ENCODE measurements at places on chromosomes 4 and X.

- DNase-seq, result no peak
Observed at GRCh38 chrX:20015945-20016615, 25.2 kb upstream of the BCLAF3 start.

- no peak for DNase-seq
Observed at GRCh38 chr4:151198748-151199147, 78.2 kb upstream of the PRSS48 start.

GRCh38 chr4:155941085-155941790 is 12.4 kb downstream of the CTSO start:
- no peak for DNase-seq

DNA sequence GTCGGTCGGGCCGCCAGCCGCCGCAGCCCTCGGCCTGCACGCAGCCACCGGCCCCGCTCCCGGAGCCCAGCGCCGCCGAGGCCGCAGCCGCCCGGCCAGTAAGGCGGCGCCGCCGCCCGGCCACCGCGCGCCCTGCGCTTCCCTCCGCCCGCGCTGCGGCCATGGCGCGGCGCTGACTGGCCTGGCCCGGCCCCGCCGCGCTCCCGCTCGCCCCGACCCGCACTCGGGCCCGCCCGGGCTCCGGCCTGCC is 213 bp downstream of the NFKB1 start:
- DNase-seq, result no peak

- DNase-seq, result no peak
Observed at GRCh38 chr4:56844802-56845580, 23.5 kb upstream of the SPINK2 start.

GRCh38 chr4:69147334-69147733 is 51.1 kb downstream of the UGT2B7 start:
- DNase-seq, result no peak

- no peak for DNase-seq
Observed at GRCh38 chr4:158704274-158704673, 18.9 kb downstream of the PPID start.

GRCh38 chr4:168291242-168291641 is 27.3 kb downstream of the DDX60 start:
- no peak for DNase-seq

DNA sequence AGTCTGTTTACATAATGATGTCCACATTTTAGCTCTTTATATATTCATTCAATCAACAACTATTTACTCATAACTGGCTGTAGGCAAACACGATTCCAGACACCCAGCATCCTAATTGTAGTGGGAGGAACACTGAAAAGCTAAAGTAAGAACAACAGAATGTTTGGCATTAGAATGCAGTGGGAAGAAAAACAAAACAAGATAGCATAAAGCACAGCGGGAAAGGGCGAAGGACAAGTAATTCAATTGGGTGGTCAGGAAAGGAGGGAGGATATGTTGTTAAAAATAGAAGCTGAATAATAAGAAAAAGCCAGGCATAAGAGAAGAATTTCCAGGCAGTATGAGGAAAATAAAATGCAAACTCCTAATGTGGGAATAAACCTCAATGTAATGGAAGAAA is 189.5 kb upstream of the FAT4 start:
- no peak for DNase-seq

- no peak for DNase-seq
Observed at GRCh38 chr4:37908488-37909331, 17.8 kb downstream of the TBC1D1 start.

DNA sequence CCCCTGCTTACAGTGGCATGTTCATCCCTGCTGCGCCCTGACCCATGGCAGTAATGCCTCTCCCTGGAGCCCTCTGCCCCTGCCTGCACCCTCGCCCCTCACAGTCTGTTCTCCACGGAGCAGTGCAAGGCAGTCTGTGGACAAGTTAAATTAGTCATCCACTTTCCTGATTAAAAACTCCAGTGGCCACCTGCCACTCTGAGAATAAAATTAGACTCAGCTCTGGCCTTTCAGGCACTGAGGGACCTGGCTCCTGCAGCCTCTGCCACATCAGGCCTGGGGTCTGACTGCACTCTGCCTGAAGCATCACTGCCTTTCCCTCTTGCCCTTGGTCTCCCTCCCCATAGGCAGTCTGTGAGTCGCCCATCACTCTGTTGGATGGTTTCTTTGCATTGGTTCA is 53.6 kb downstream of the GRK4 start:
- DNase-seq, result no peak

DNA sequence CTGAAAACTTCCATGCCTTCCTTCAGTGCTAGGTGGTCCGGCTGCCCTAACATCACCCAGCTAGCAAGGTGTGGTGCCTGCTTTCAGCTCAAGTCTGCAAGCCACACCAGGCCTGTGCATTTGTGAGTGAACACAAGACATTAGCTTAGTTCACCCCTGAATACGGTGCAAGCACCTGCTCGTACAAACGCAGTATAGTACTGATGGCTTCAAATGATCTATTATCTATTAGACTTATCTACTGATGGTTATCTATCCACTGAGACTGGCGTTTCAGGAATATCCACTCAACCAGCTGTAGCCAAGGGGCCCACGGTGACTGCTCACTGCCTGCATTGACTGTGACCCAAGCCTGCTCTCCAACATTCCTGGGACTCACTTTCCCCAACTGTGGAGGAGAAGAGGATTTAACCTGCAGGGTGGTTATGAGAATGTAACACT is 155.9 kb downstream of the SHOX start:
- no peak for DNase-seq

GRCh38 chr4:110294165-110294564 is 95.8 kb upstream of the ELOVL6 start:
- DNase-seq, result no peak

GRCh38 chr4:26325191-26325590 is 4.4 kb downstream of the RBPJ start:
- peak; percentile 68 for DNase-seq

- DNase-seq, result no peak
Observed at GRCh38 chrX:136046295-136047015, 61.2 kb downstream of the SLC9A6 start.

GRCh38 chr4:88185906-88186305 is 27.5 kb upstream of the ABCG2 start:
- no peak for DNase-seq

DNA sequence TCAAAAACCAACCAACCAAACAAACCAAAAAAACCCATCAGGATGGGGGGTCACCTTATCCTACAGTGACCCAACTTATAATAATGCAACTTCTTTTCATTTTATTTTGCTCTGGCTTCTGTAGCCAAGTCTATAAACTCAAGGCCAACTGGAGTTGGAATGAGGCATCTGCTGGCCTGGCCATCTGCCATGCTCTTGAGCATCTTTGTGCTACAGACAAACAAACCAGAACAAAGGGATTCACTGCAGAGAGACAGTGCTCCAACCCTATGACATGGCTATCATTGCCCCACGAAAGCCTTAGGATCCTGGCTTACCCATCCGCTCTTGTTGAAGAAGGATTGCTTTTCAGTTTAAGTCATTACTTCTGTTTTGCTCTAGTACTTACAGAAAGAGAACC is 49.2 kb upstream of the SCRG1 start:
- no peak for DNase-seq

DNA sequence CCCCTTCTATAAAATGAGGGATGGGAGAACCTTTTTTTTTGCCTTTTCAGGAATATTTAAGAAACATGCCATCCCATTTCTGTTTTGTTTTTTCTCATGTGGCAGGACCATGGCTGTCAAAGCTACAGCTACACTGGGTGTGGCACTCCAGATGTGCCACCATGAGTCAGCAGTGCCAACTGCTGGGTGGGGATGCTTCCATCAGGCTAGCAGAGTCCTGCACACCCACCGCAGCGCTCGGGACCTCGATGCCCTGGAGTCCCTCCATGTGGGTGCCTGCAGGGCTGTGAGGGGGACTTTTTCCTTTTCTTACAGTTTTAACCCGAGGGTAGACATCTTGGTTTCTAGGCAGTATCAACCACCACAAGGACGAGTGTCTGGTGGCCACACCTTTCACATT is 352.6 kb downstream of the NR3C2 start:
- DNase-seq, result no peak

DNA sequence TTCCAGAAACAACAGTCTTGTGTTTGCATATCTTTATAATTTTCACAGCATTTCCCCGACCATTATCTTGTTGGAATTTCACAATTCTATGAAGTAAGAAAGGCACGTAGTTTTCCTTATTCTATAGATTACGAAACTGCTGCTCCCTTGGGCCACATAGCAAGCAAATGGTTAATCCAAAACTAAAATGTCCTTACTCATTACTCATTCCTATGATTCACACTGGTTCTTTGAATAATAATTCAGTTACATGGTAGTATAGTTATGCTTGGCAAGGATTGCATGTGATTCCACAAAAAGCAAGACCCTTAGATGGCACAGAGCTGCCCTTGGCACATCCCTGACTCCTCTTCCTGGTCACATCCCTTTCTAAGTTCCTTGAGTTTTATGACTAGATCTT is 51.2 kb downstream of the OR13H1 start:
- no peak for DNase-seq

GRCh38 chr4:139142087-139142486 is 34.9 kb downstream of the ELF2 start:
- no peak for DNase-seq

DNA sequence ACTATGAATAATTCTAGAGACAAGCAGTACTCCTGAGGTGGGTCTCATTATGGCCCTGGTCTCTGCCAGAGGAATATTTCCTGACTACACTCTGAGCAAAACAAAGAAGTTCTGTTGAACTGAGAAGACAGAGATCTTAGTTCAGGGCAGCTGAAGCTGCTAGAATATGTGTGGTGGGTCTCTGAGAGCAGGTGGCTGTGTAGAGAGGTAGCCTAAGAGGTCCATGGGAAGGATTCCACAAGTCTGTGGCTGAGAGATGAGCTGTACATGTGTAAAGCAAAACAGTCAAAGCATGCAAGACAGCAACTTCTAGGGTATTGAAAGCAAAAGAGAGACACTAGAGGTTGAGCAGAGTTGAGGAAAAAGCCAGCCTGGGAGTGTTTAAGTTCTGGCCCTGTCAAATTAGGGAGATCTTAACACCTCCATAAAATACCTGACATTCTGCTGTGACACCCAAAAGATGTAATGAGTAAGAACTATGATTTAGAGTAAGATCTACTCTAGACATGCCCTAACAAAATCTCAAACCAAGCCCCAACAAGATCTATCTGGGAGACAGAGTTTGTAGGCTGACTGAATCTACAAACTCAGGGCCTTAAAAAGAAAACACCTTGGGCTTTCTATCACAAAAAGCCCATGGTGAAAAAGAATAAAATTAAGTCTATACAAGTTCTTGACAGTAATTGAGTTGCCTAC is 274.4 kb downstream of the BANK1 start:
- DNase-seq, result no peak

GRCh38 chr4:184099535-184099966 is 118.1 kb downstream of the ENPP6 start:
- DNase-seq, result no peak

- DNase-seq, result no peak
Observed at GRCh38 chr4:158825433-158826036, 56.7 kb downstream of the FNIP2 start.

DNA sequence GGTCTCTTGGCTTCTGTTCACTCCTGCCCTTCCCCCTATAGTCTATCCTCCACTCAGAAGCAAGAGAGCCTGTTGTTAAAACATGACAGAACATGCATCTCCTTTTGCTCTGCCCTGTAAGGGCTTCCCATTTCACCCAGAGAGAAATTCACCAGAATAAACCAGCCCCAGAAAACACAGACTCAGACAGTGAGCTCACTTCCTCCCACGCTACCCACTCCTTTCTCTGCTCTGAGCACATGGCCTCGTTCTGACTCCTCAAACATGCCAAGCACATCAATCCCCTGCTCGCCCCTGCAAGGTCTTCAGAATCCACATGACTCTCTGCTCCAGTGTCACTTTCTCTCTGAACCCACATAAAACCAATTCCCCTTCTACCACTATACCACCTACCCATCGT is 50.4 kb downstream of the MID1 start:
- no peak for DNase-seq

- DNase-seq, result no peak
Observed at GRCh38 chr4:122819708-122820449, 6.8 kb upstream of the FGF2 start.

- no peak for DNase-seq
Observed at GRCh38 chr4:182206916-182207315, 36.3 kb upstream of the TENM3 start.

- no peak for DNase-seq
Observed at GRCh38 chrX:6758234-6758633, 223.3 kb upstream of the VCX3A start.

DNA sequence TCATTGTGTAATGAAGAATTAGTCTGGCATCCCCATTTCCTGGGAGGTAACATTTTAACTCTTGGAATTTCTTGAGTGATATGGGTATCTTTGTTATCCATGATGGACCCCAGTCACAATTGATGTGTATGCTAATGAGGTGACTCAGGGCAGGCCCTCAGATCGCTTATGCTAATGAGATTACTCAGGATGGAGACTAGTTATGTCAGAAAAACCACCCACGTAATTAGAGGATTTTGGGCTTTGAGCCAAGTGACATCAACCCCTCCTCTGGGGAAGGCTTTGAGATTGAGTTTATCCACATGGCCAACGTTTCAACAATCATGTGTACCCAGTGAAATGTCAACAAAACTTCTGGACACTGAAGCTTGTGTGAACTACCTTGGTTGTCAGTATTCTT is 772.7 kb downstream of the STPG2 start:
- DNase-seq, result no peak

DNA sequence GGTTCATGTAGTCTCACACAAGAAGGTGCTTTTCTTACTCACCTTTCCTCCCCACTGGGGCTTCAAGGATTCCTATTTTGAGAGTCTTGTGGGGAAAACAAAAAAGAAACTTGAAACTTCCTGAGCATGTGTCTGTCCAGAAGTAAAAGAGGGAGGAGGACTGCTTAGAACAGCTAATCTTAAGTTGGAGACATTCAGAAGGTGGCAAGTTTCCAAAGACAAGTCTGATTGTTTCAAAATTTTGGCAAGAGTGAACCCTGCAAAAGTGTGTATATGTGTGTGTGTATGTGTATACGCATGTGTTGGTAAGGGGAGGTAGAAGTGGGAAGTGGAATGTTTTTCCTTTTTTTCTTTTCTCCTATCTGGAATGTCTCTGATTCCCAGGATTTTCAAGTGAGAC is 189.0 kb upstream of the FRMPD4 start:
- DNase-seq, result no peak

DNA sequence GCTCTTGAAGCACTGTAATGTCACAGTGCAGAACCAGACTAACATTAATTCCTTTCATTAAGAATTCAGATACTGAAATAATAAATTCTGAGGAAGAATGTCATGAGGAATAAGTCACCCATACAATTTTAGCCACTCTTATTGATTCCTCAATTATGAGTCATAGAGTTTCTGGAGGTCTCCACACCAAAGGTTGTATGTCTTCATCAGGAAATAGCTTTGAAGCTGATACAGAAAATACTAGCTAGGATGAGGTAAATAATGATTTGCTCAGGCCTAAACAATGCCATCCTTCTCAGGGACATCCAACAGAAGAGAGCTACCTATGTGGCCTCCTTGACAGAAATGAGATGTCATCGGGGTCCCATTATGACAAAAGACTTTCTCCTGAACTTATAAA is 238.8 kb downstream of the OR13H1 start:
- no peak for DNase-seq

DNA sequence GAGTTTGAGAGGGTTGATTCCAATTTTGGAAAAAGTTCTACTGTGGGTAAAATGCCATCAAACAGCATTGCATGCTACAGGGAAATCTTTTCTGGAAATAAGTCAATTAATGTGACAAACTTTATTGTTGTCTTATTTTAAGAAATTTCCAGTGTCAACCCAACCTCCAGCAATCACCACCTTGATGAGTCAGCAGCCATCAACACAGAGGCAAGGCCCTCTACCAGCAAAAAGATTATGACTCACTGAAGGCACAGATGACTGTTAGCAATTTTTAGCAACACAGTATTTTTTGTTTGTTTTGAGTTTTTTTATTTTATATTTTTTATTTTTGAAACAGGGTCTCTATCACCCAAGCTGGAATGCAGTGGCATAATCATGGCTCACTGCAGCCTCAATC is 165.4 kb upstream of the C1QTNF7 start:
- DNase-seq, result no peak

Data from CD4-positive, alpha-beta T cell treated with Interleukin-21 for 1 hour (primary cell).